Foreskin keratinocyte (primary cell): ENCODE measurements at places on chromosomes 11 and 22. TPM values are rescaled to one million over a fixed set of nuclear protein-coding genes. Genes with fewer than 3 reads are reported as not detected.
A peak's percentile ranks its signal among the peaks of the same experiment; 100 is the strongest.

Gene MALAT1
- 10.1 and 11.9 TPM in 2 replicates for polyA plus RNA-seq

Gene ADORA2A
- polyA plus RNA-seq, result 0.19 and 0.32 TPM in 2 replicates

Gene KCNJ11
- 0.02 TPM in 1 of 2 replicates, not detected in the other for polyA plus RNA-seq

Gene IL17REL
- not detected in 2 replicates for polyA plus RNA-seq

Gene MYRF
- polyA plus RNA-seq, result 0.11 and 0.12 TPM in 2 replicates

Gene CHADL
- polyA plus RNA-seq, result 0.96 and 1.1 TPM in 2 replicates

Gene BATF2
- 0.35 and 0.36 TPM in 2 replicates for polyA plus RNA-seq

Gene DAGLA
- polyA plus RNA-seq, result 0.10 and 0.11 TPM in 2 replicates

Gene SF3B2
- 161 and 174 TPM in 2 replicates for polyA plus RNA-seq

Gene CAT
- polyA plus RNA-seq, result 17.0 and 20.8 TPM in 2 replicates

Gene A4GALT
- 13.8 and 19.1 TPM in 2 replicates for polyA plus RNA-seq

DNA sequence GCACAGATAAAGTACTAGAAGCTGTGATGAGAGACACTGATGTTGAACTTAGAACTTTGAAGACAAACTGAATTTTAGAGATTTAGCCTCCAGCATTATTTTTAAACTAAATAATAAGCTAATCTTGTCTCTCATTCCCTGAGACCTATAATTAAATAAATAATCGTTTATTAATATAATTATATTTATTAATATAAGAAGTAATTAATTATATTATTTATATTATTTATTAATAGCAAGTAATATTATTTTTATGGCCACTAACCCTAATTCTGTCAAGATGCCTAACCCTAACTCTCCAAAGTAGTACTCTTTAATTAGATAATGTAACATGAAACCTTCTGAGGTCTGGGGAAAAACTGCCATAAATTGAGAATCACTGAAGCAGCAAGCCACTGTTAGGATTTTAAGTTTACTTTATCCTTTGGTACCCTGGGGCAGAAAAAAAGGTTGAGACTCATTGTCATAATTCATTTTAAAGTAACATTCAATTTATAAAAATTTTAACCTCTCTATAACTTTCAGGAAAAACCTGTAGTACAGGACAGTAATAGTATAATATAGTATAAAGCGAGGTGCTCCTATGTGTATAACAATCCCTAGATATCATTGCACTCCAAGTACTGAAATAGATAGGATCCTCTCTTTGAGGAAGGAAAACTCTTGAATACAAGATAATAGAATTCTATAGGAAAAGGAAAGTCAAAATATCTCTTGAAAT is 85.4 kb downstream of the TTC28 start:
- no peak for DNase-seq

DNA sequence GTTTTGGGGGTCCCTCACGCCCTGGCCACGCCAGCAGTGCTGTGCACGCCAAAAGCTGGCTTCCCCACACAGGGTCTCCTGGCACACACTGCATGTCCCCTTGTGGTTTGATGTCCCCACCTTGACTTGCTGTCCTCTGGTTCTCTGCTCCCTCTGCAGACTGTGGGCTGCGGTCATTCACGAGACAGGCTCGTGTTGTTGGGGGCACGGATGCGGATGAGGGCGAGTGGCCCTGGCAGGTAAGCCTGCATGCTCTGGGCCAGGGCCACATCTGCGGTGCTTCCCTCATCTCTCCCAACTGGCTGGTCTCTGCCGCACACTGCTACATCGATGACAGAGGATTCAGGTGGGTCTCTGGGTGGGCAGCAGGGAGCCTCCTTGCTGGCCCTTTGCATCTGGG is 40.2 kb downstream of the ST14 start:
- no peak for DNase-seq

- peak; percentile 17 for DNase-seq
These were observed 857.0 kb downstream of the KCNA4 start for GRCh38 chr11:29159552-29160465.

DNA sequence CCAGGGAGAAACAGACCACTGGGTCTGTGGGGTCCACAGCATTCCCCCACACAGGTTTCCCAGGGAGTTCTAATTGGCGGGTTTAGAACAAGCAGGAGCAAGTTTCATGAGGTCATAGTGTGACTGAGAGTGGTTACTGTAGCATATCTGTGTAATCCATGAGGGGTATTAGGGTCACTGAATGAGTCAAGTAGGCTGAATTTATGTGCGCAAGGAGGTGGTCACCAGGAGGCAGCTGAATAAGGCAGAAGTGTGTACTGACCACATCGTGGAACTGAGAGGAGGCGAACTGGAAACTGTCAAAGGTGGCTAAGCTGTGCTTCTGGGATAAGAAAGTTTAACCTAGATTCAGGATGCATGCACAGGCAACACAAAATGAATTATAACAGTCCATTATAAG is 876.0 kb downstream of the METTL15 start:
- no peak for DNase-seq

GRCh38 chr11:10970926-10971325 is 113.1 kb upstream of the ZBED5 start:
- DNase-seq, result no peak

DNA sequence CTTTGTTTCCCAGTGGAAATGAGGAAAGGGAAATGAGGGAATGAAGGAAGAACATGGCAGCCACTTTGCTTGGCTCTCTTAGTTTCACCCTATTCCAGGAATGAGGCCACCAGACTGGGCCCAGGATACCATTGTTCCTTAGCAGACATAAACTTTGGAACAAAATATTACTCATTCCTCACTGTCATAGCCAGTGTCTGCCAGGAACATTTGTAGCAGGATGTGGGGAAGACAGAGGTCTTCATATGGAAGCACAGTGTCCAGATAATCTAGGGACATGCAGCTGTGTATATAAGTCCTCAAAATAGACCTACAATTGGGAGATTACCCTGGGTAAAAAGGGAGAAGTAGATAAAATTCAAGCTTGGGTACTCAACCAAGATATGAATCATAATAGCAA is 15.2 kb upstream of the FUT4 start:
- no peak for DNase-seq

DNA sequence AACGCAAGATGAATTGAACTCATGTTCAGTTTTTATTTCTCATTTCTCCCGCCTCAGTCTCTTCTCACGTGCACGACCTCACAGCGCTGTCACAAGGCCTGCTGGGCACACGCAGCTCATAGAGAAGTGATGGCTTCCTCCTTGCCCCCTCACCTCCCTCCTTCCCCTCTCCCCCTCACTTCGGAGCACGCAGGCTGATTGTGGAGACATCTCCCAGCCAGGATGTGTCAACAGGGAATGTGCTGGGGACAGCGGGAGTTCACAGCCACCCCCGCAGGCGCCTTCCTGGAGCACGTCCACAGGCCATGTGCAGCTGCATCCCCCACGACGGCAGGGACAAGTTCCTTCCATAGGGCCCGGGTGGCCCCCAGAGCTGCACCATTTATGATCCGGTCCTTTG is 29.1 kb upstream of the KRTAP5-6 start:
- DNase-seq, result no peak

DNA sequence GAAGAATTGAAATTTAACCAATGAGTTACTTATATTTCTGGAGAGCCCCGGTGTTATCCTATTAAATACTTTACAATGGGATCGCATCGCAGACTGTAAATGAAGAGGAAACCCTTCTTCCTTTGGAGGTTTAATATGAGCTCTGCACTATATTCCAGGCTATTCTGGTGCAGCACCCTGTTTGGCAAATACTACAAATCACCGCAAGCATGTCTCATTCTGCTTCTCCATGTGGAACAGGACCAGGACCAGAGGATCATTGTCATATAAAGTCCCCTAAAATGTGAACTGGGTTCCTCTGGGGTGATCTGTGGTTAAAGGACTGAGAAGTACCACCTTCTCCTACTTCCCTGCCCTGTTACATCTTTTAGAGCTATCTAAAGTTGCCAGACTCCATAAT is 703.7 kb downstream of the DLG2 start:
- DNase-seq, result no peak

DNA sequence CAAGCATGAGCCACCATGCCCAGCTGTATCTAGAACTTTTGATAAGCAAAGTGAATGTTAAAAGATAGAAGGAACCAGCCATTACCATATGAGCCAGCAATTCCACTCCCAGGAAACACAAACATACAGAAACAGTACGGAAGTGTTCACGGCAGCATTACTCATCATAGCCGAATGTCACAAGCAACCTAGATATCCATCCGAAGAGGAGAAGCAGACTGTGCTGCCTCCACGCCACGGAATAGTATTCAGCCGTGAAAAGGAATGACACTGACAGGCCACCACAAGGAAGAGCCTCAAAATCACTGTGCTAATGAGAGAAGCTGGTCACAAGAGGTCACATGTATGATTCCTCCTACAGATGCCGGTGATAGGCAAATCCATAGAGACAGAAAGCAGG is 17.6 kb upstream of the MGAT3 start:
- peak; percentile 19 for DNase-seq

DNA sequence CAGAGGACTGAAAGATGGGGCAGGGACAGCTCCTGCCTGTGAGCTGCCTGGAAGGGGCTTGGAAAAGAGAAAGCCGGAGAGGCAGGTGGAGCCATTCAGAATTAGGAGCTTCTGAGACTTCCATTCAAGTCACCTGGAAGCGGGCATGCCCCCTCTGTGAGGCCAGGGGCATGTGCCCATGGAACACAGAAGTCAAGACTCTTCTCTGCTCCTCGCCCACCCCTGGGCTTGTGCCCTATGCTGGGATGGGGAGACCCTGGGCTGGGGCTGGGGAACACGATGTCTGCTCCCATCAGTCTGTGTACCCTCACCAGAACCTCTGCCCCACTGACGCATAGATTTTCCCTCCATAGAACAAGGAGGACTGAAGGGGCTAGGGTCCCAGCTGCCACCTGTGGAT is 372.0 kb downstream of the SHANK2 start:
- DNase-seq, result no peak

- DNase-seq, result no peak
These were observed 114.0 kb downstream of the TBC1D22A start for GRCh38 chr22:46876357-46876934.

DNA sequence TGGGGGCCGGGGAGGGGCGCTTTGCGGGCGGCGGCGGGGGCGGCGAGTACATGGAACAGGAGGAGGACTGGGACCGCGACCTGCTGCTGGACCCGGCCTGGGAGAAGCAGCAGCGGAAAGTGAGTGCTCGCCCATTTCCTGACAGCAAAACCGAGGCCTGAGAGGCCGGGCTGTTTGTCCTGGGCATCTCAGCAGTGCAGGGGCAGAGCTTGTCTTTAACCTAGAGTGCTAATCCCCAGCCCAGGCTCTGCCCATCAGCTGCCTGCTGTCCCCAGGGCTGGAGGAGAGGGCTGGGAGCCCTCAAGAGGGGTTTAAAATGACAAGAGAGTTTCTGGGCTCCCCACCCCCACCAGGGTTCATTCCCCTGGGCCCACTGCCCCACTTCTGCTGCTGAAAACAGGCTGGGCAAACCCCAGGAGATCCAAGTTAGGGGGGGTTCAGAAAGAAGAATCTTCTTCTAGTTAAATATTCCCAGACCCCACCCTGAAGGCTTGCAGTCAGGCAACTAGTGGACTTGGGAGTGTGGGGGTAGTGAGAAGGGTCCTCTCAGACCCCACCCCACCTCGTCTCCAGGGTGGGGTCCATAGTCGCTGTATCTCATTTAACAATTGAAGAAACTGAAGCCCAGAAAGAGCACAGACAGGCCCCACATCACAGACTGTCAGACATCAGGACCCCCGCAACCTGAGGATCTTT is 411 bp downstream of the ACTN3 start:
- DNase-seq, result no peak

DNA sequence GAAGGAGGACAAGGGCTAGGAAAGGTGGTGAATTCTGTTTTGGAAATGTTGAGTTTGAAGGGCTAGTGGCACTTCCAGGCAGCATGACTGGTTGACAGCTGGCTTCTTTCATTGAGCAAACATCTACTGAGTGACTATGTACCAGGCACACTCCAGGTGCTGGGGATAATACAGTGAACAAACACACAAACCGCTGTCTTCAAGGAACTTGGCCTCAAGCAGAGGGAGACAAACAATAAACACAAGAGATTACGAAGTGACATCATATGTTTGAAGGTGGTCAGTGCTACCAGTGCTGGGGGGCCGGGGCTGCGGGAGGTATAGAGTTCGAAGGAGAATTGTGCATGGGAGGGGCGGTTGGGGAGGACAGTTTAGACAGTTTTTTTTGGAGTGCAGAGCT is 197.0 kb upstream of the SORL1-AS1 start:
- no peak for DNase-seq

- no peak for DNase-seq
These were observed 13.3 kb upstream of the CD81 start for GRCh38 chr11:2363577-2364370.

DNA sequence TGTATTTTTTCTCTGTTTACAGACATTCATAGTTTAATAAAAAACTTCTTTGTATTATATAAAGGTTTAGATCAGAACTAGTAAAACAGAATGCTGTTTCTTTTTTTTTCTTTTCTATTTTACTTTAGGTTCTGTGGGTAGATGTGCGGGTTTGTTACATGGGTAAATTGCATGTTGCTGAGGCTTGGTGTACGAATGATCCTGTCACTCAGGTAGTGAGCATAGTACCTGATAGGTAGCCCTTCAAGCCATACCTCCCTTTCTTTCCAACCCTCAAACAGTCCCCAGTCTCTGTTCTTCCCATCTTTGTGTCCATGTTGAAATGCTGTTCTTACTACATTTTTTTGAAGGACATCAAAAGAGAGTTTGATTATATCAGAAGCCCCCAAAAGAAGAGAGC is 3.2 kb downstream of the ATM start:
- no peak for DNase-seq

- peak; percentile 53 for DNase-seq
These were observed 59.2 kb downstream of the DEUP1 start for GRCh38 chr11:93389737-93390136.

DNA sequence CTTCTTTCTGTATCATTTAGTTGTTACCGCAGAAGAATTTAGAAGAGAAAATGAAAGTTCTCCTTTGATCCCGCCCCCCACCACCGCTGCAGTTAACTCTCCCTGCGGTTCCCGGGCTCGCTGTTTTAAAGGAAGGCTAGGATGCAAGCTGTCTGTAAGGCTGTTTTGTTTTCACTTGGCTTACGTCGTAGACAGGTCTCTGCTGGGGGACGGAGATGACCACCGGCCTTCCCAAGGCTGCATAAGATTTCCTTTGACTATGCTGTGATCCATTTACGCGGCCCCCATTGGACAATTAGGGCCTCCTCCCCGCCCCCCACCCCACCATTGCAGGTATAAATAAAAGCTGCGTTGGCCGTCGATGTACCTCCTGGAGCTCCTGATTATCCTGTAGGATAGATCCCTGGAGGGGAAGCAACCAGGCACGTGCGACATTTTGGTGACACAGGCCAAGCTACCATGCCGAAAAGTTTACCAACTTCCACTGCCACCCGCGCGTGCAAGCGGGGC is 1.4 kb upstream of the CPT1A start:
- no peak for DNase-seq

DNA sequence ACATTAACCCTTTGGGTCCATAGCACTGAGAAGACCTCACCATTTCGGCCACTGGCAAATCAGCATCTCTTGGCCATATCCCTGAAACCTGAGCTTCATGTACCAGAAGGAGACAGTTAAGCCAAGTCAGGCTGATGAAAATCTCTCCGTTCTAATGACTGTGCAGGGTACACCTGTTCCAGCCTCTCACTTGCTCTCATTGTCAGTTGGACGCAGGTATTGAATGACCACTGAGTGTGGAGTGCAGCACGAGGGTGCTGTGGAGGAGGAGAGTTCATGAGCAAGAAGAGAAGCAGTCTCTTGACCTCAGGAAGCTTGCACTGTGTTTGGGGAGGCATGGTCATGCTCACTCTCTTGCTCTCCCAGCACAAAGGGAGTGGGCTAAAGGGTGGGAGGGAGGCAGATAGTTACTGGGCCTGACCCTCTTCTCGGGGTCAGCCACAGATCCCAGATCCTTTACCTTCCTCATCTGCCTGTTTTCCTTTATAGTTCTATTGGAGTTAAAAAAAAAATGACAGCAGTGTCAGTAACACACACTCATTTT is 65.2 kb downstream of the ZBTB16 start:
- DNase-seq, result no peak

GRCh38 chr22:46085828-46086576 is 64.3 kb upstream of the PPARA start:
- no peak for DNase-seq
